ENCODE measurements at places on chromosomes 16 and 17.

DNA sequence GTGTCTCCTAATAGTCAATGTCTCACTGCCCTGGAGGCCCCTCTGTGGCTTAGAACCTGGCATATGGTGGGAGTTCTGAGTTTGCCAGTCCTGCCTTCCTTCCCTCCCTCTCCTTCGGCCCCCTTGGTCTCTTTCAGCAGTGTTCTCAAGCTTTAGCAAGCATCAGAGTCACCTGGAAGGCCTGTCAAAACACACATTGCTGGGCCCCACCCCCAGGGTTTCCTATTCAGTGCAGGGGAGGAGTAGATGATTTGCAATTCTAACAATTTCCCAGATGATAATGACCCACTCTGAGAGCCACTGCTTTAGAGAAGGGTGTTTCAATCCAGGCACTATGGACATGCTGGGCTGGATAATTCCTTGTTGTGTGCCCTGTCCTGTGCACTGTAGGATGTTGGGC, 26.4 kb upstream of the TMEM220 start:
- no peak for DNase-seq

- no peak for DNase-seq
Measured at GRCh38 chr16:68230956-68231355, 5.0 kb downstream of the ESRP2 start.

DNA sequence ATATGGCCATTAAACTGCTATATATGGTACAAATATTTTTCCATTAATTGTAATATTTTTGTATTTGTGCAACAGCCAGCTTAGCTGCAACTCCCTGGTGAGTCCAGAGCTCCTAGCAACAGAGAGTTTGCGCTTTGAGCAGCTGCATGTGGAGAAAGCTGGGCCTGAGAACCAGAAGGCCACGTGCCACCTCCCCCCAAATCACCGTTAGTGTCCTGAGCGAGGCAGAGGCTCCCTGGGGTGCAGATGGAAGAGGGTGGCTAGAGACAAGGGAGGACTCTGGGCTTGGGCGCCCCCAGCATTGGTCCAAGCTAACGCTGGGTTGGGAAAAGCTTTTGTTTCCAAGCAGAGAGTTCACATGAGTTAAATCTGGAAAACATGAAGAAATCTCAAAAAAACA, 41.6 kb downstream of the HSBP1 start:
- DNase-seq, result no peak

GRCh38 chr17:50765454-50766221, 1.7 kb downstream of the ANKRD40CL start:
- DNase-seq, result no peak

DNA sequence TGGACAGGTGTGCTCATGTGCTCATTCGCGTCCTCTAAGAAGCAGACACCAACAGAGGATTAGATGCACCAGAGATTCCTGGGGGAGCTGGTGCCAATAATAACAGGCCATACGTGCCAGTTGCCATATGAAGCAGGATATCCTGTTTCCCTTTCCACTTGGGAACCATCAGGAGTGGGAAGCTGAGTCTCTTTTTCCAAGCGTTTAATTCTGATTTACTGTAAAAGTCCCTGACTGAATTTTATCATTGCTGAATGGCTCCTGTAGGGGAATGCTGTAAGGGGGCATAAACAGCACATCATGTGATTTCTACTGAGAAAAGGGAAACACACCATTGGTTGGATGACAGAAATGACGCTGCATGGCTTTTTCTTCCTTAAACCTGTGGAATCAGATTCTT, 113.3 kb downstream of the IRF8 start:
- DNase-seq, result no peak

DNA sequence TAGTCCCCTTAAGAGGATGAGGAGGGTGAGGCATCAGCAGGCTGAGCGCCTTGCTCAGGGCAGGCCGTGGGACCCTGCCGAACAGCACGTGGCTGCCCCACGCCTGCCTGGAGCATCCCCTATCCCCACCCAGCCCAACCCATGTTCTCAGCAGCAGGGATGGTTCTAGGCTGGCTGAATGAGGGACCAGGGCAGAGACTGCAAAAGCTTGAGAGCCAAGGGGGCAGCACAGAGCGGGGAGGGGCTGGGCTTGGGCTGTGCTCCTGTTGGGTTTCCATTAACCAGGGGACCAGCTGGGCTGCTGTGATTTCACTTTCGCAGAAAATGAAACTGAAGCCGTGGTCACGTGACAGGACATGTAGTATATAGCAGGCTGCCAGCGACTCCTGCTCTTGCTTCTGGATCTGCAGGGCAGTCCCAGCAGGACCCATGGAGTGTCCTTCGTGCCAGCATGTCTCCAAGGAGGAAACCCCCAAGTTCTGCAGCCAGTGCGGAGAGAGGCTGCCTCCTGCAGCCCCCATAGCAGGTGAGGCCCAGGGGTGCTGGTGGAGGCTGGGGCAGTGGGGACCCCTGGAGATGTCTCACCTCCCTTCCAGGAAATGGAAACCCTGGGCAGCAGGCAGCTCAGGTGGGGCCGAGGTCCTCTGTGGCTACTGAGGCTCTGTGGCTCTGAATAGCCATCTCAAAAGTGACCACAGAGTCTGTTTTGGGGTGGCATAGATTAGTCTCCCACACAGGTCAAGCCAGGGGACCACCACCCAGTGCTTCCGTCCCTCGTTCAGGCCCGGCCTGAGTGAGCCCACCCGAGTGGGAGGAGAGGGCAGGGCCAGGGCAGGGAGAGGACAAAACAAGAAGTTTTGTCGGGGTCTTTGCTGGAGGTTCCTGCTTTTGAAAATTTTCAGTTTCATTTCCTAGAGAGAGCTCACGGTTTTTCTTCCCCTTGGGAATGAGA, 2.9 kb downstream of the RNF213 start:
- DNase-seq, result no peak

DNA sequence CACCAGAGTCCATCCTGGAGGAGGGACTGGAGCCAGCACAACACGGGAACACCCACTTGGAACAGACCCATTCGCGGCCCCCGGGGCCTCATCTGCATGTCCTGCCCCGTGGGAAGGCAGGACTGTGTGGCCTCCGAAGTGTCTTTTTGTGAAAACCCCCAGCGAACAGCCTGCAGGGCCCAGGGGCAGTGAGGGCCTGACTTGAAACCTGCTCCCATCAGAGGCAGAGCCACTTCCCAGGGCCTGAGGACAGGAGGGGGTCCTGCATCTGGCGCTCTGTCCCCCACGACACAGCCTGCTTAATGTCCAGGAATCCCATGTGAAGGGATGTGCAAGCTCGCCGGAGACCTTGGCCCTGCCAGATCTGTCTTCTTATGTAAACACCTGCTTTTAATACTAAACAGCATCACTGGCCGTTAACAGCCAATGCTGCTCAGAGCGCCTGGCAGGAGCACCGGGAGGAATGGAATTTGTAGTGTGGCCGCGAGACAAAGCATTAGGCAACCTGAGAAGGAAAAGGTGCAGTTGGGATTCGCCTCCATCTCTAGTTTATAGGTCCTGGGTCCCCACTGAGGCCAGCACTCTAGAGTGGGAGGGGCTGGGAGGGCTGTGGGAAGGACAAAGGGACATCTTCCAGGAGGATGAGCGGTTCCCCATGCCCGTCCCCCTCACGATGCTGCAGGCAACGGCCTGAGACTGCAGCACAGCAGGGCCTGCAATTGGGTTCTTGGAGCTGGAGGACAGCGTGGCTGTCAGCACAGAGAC, 9.6 kb upstream of the EVPL start:
- DNase-seq, result no peak

DNA sequence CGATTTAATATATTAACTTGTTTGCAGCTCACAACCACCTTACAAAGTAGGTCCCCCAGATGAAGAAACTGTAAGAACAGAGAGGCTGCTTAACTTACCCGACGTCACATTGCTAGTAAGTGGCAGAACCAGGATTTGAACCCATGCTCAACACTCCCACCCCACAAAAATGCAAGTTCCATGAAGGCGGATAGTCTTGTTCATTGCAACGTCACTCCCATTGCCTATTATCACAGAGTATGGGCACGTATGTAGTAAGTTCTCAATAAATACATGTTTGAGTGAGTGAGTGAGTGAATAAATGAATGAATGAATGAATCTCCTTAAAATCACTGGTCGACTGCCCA, 1.1 kb downstream of the USP31 start:
- no peak for DNase-seq

DNA sequence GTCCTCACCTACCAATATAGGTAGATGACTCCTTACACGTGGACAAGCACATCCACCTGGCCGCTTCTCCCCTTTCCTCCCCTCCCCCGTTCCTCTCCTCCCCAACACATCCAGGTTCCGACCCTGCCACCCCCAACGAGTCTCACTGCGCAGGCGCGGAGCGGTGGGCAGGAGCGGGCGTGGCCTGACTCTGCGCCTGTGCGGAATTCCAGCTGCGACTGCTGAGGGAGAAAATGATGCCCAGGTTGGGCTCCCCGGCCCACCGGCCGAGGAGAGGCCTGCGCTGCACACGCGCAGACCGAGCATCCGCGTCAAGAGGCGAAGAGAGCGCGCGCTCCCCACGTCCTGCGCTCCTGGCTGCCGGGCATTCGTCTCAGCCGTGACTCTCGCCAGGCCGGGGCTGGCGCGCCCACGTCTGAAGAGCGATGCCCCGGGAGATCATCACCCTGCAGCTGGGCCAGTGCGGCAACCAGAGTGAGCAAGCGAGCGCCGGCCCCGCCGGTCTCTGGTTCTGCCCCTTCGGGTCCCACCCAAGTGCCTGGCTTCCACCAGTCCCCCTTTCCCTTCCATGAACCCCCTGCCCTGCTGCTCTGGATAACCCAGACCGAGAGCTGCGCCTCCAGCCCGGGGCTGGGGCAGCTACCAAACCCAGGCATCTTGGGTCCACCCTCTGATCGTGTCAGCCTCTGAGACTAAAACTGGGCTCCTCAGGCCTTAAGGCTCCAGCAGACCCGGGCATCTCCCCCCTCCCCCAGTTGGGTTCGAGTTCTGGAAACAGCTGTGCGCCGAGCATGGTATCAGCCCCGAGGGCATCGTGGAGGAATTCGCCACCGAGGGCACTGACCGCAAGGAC, at the start of gene TUBG2:
TSS of gene TUBG2 (plus strand) at position 206 of the 853 bp plus-strand sequence. CDS start at position 426, 220 bp downstream.
- DNase-seq, result peak; percentile 91

GRCh38 chr16:48831076-48831722, 221.2 kb upstream of the N4BP1 start:
- no peak for DNase-seq

GRCh38 chr17:67868176-67868575, 42.9 kb downstream of the BPTF start:
- DNase-seq, result no peak

GRCh38 chr16:9934723-9935508, 247.3 kb downstream of the GRIN2A start:
- DNase-seq, result no peak

All from NCI-H460 (cell line).